ENCODE measurements at places on chromosomes 12 and 14.

- DNase-seq = no peak
These were observed 25.4 kb upstream of the TCL1A start for GRCh38 chr14:95739356-95739755.

GRCh38 chr12:104793285-104793684 lies 164.8 kb downstream of the SLC41A2 start:
- DNase-seq = no peak

DNA sequence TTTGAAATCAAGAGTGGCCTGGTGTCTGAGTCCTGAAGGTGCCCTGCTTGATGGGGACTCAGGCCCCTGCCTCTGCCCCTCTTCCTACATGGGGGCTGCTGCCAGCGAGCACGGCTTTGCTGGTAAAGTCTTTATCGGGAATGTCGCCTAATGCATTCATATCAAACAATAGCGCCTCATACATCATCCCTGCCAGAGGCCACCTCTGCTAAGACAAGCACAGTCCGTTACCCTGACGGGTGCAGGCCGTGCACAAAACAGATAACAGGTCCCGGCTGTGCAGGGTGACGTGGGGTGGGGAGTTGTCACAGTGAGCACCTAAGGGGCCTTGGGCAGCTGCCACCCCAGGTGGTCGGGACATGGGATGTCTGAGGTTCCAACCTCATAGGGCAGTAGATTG lies 68.4 kb upstream of the FAM222A start:
- DNase-seq = no peak

DNA sequence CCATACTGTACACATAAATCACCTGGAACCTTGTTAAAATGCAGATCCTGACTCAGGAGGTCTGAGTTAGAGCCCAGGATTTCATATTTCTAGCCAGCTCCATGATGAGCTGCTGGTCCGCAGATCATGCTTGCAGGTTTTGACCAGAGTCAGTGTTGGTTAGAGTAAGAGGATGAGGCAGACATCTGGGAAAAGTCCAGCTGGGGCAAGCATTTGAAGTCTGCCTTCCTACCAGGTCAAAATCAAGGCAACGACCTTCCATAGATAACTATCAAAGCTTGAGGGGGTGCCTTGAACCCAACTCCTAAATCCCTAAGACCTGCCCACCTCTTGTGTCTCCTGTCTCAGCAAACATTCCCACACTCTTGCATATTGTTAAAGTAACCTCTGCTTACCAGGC lies 9.2 kb downstream of the OAS2 start:
- DNase-seq = no peak

GRCh38 chr14:99968941-99969340 lies 96.3 kb upstream of the EVL start:
- DNase-seq = no peak

DNA sequence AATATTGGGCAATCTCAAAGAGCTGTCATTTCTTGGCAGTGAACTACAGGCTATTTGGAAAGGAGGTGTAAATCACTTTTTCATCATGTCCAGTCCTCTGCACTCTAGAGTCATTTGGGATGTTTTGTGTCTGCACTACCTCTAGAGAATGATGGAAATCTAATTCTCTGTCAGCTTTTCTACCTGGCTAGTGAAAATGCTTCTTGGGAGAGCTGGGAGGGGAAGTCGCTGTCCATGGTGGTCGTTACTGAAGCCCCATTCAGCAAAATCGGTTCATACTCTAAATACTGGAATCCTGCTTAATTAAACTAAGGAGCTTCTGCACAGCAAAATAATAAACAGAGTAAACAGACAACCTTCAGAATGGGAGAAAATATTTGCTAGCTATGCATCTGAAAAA lies 251.8 kb downstream of the APAF1 start:
- no peak for DNase-seq

All from stimulated activated CD8-positive, alpha-beta memory T cell treated with anti-CD3 and anti-CD28 coated beads, Interleukin-12 subunit alpha, Interleukin-12 subunit beta, amount 100 ng/mL, for 4 hours (primary cell).